ENCODE measurements at places on chromosomes 5 and 9.

DNA sequence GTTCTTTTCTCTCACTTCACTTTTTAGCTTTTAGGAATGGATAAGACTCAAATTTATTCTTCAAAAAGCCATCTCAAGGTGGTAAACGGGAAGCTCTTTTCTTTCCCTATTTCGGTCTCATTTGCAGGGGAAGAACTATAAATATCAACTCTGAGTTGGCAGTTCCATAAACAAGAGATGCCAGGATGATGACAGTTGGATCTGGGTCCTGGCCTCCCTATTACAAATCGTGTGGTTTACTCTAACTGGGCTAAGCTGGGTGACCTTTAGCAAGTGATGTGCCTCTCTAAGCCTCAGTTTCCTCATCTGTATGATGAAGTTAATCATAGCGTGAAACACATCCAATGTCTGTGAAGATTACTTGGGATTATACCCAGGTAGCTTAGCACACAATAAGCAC, 44.2 kb downstream of the TLE4 start:
- DNase-seq = no peak

- no peak for DNase-seq
These were observed 63.7 kb downstream of the NEK6 start for GRCh38 chr9:124321416-124321815.

GRCh38 chr9:80556631-80557030, 984.9 kb downstream of the TLE4 start:
- no peak for DNase-seq

- no peak for DNase-seq
These were observed 95.5 kb upstream of the CACNA1B start for GRCh38 chr9:137781906-137782585.

- peak; percentile 96 for DNase-seq
These were observed at the start of gene SH3GLB2 for GRCh38 chr9:129028192-129028966. TSS of gene SH3GLB2 (minus strand) at chr9:129028331. CDS start at chr9:129028154, 177 bp downstream.

GRCh38 chr9:20990867-20991266, 40.6 kb downstream of the HACD4 start:
- DNase-seq = no peak

DNA sequence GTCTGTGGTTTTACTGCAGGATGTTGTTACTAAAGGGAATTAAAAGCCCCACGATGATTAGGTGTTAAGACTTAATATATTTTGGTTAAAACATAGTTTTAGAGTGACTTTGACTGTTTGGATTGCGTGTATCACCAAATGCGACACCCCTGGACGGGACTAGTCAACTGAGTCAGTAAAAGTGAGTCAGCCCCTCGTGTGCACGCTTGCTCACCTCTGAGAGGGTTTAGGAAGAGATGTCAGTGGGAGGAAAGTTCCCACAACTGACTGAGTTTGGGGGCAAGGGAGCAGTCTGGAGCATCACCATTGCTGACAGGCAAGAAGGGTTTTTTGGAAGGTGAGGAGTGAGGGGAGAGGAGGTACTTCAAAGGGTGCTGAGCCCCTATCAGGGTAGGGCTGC, 14.4 kb upstream of the DMRT3 start:
- no peak for DNase-seq

DNA sequence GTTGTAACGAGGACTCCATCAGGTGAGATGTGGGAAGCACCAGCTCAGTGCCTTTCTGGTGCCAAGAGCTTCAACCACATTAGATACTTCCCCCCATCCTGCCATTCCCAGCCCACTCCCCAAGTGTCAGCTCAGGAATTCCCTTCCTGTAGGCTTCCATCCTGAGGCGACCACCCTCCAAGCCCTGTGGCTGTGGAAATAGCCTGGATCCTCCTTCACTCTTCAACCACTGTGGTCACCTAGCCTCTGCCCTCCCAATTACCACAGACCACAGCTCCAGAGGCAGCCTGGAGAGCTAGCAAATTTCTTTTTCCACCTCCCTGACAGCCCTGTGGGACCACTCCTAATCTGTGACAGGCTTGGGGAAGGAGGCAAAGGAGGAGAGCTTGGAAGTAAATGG, 219.8 kb upstream of the MAP3K1 start:
- DNase-seq = no peak

GRCh38 chr5:149793256-149793550, 63.1 kb downstream of the PPARGC1B start:
- no peak for DNase-seq

Measured in stimulated activated CD4-positive, alpha-beta T cell treated with anti-CD3 and anti-CD28 coated beads, TNF-alpha, amount 100 ng/mL, for 48 hours (primary cell).